ENCODE measurements at places on chromosomes 7 and 10. TPM values are rescaled to one million over a fixed set of nuclear protein-coding genes. Genes with fewer than 3 reads are reported as not detected.

DNA sequence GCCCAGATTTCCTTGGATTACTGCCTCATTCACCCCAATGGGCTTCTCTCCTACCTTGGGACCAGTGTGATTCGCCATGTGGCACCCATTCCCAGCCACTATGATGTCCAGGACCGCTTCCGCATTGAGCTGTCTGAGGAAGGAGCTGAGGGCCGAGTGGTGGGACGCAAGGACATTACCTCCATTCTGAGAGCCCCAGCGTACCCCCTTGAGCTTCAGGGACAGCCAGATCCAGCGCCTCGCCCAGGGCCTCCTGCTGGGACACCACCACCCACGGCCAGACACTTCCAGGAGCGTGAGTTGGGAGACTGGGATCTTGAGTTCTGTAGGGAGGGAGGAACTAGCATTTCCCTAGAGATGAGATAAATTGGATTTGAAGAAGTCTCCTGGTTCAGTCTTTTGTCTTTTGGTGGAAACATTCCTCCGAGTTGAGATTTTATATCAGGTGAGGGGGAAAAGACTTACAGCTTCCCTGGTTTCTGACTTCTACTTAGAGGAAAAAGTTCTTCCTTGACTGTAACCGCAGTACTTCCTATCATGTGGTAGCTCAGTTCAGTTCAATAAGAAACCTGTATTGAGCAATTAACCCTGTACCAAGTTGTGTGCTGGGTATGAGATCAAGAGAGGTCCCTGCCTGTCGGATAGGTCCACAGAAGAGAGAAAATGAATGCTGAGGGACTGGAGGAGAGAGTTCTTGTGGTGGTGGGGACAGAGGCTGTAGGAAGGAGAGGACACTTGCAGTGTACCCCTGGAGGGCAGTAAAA lies 1.3 kb downstream of the MOSPD3 start:
- DNase-seq: no peak
- no peaks in the 10 kb centered on the region for H3K27me3 ChIP-seq
- no peak overlapping the region for H3K4me3 ChIP-seq
- no peak overlapping the region for H3K27ac ChIP-seq
- H3K36me3 ChIP-seq: peaks cover 8% of the 10 kb centered on the region

- no peaks in the 10 kb centered on the region for H3K27me3 ChIP-seq
- H3K36me3 ChIP-seq: no peaks in the 10 kb centered on the region
- no peaks in the 10 kb centered on the region for H3K4me1 ChIP-seq
- no peak overlapping the region for H3K4me3 ChIP-seq
- H3K27ac ChIP-seq: no peak overlapping the region
These were observed 73.1 kb upstream of the RPA3 start for GRCh38 chr7:7791523-7791922.

DNA sequence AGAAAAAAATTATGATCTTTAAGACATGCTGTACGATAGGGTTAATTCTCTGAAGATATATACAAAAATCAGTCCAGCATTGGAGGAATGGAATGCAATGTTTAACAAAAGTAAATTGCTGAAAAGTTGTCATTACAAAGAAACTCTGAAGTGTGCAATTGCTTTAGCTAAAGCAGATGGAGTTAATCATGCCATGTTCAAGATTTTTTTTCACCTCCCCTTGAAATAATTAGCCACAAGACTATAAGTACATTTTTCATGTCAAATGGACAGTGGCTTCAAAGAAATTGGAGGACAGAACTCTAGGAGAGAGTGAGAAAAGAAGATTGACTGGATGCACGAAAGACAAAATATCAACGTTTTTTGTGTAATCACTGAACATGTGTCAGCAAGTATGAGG lies 63.1 kb upstream of the MEOX2 start:
- H3K36me3 ChIP-seq: no peaks in the 10 kb centered on the region
- no peaks in the 10 kb centered on the region for H3K4me1 ChIP-seq
- H3K4me3 ChIP-seq: no peak overlapping the region
- DNase-seq: no peak
- no peaks in the 10 kb centered on the region for H3K27me3 ChIP-seq

DNA sequence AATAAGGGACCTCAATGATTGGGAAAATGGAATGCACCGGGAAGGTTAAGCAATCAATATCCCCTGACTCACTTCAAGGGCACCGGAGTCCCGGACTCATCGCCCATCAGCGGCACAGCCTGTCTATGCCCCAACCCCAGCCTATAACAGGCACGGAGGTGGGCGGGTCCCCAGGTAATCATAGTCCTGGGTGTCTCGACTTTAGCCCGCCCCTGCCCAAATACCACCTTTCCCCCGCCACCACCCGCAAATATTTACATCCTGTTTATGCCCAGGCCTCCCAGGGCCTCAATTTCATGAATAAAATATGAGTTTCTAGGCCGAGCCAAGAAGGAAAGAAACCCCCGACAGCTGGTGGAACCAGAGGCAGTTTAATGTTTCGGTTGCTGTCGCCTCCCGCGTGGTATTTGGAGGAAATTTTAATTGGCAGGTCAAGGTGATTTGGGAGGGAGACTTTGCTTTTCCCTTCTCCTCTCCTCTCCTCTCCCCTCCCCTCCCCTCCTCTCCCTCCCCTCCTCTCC lies 15.6 kb upstream of the RFC2 start:
- H3K27me3 ChIP-seq: no peaks in the 10 kb centered on the region
- peak overlapping the region; percentile 45 for H3K4me3 ChIP-seq
- H3K27ac ChIP-seq: peak overlapping the region; percentile 28
- H3K4me1 ChIP-seq: no peaks in the 10 kb centered on the region
- no peaks in the 10 kb centered on the region for H3K36me3 ChIP-seq

DNA sequence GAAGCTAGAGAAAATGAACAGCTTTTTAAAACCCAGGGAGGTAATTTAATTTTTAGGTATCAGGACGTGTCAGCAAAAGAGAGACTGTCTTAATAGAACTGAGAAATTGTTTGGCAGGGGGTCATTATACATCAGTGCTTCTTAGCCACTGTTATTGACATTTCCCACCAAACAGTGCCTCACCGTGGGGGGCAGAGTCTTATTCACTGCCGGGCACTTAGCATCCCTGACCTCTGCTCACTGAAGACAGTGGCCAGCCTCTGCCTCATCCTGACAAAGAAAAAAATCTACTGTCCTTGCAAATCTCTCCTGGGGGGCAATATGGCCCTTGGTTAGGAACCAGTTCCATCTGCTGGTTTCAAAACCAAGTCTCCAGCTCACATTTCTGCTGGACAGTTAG lies 14.2 kb upstream of the MKI67 start:
- H3K27ac ChIP-seq: no peak overlapping the region
- no peak for DNase-seq
- H3K36me3 ChIP-seq: no peaks in the 10 kb centered on the region
- H3K4me1 ChIP-seq: no peaks in the 10 kb centered on the region
- H3K27me3 ChIP-seq: no peaks in the 10 kb centered on the region

DNA sequence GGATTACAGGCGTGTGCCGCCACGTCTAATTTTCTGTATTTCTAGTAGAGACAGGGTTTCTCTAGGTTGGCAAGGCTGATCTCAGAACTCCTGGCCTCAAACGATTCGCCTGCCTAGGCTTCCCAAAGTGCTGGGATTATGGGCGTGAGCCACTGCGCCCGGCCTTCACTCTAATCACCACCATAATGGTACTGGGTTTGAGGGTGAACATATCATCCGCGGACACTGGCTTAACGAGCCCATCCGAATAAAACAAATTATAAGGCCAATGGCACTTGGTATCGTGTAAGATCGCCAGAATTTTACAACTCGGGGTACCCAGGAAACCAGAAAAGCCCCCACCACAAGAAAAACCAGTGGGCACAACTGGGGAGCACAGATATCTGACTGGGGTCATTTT lies 580 bp downstream of the FAM200A start:
- H3K4me3 ChIP-seq: peak overlapping the region; percentile 86
- DNase-seq: peak; percentile 9
- peak overlapping the region; percentile 65 for H3K27ac ChIP-seq
- no peaks in the 10 kb centered on the region for H3K27me3 ChIP-seq
- H3K4me1 ChIP-seq: peaks cover 26% of the 10 kb centered on the region

- DNase-seq: no peak
- H3K4me3 ChIP-seq: no peak overlapping the region
These were observed 66.1 kb upstream of the STK17A start for GRCh38 chr7:43516581-43517342.

- H3K27ac ChIP-seq: no peak overlapping the region
- no peak overlapping the region for H3K4me3 ChIP-seq
- no peak for DNase-seq
These were observed 174.3 kb downstream of the ADAM12 start for GRCh38 chr10:126214021-126214420.

DNA sequence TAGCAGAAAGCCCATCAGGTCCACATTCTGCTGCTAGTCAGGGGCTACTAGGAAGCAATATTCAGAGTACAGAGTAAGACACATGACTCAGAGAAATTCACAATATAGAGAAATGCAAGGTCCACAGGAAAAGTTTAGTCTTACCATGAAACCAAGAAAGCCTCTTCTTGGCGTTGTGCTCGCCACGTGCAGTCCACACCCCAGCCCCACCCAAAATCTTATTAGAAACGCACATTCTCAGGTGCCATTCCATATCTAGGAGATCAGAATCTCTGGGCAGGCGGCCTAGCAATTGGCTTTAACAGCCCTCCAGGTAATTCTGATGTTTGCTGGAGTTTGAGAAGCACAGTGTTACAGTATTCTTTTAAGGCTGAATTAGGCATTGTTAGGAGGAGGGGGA lies 15.8 kb upstream of the SAR1A start:
- no peak overlapping the region for H3K4me3 ChIP-seq
- peak overlapping the region; percentile 47 for H3K27ac ChIP-seq
- no peaks in the 10 kb centered on the region for H3K27me3 ChIP-seq
- H3K36me3 ChIP-seq: no peaks in the 10 kb centered on the region

DNA sequence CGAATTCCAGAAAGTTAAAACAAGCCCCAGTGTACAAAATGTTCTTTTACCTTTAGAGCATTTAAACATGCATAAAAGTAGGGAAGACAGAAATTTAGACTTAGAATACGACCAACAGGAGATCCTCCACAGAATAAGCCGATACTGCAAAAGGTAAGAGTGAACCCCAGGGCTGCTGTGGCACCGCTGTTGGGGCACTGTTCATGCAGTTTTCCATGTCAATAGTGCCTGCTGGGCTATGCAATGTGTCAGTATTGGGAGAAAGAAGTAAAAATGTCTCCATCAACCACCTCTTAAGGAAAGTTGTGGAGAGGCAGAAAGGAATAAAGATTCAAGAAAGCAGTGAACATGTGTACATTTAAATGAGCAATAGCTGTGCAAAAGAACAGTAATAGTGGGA lies 326.5 kb upstream of the SEMA3C start:
- no peak for DNase-seq
- H3K36me3 ChIP-seq: no peaks in the 10 kb centered on the region
- no peak overlapping the region for H3K4me3 ChIP-seq
- no peaks in the 10 kb centered on the region for H3K27me3 ChIP-seq

GRCh38 chr7:70763961-70764691 lies 367.8 kb upstream of the GALNT17 start:
- peaks cover 2% of the 10 kb centered on the region for H3K4me1 ChIP-seq
- H3K36me3 ChIP-seq: peaks cover 28% of the 10 kb centered on the region
- no peaks in the 10 kb centered on the region for H3K27me3 ChIP-seq
- H3K4me3 ChIP-seq: no peak overlapping the region

DNA sequence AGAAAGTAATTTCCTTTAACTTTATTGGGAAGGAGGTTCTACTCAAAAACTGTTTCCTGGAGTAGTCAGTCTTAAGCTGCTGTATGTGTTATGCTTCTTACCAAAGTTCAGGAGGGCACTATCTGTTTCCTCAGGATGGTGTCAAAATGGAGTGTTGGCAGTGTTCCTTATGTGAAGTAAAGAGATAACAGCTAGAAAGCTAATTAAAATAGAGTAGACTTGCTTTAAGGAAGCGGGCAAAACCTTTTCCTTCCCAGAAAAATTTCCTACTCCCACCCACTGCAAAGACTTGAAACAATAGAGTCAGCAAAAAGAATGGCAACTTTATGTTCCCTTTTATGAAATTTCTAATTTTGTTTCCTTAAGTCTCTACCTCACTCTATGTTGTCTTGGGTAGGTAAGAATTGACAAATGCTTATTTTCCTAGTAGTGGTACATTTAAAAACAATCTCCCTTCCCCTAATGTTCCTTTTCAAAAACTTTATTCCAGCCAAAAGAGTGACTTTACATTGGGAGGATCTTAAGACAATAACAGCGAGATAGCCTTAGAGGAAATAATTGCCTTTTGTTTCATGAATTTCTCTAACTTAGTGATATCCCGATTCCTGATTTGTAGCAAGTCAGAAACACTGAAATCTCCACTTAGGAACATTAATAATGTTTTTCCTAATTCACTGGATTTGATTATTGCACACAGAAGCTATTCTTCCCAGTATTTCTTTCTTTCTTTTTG lies 26.5 kb upstream of the ENTPD1 start:
- H3K27me3 ChIP-seq: no peaks in the 10 kb centered on the region
- no peak overlapping the region for H3K4me3 ChIP-seq
- no peak for DNase-seq
- H3K4me1 ChIP-seq: peaks cover 28% of the 10 kb centered on the region
- peak overlapping the region; percentile 66 for H3K27ac ChIP-seq

GRCh38 chr10:90817128-90817889 lies 40.5 kb downstream of the HTR7 start:
- H3K27me3 ChIP-seq: no peaks in the 10 kb centered on the region
- H3K4me3 ChIP-seq: no peak overlapping the region
- no peak overlapping the region for H3K27ac ChIP-seq
- no peak for DNase-seq
- no peaks in the 10 kb centered on the region for H3K4me1 ChIP-seq
- no peaks in the 10 kb centered on the region for H3K36me3 ChIP-seq

DNA sequence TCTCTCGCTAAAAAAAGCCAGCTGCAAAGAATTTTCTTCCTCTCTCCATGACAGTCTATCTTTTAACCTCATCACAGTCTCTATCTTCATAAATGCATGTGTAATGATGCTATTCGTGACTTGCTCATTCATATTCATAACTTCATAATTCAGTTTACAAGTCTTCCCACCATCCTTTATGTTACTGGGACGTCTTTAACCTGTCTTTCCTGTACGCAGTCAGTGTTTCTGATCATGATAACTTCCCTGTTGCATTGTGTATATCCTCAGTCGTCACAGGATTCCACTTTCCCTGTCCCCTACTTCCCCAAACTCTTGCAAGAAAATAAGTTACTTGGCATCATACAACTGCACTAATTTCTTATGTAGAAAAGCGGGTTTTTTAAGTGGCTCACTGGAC lies 165.6 kb upstream of the ASAH2 start:
- H3K4me3 ChIP-seq: peak overlapping the region; percentile 61
- H3K4me1 ChIP-seq: peaks cover 19% of the 10 kb centered on the region
- no peaks in the 10 kb centered on the region for H3K36me3 ChIP-seq

GRCh38 chr10:34272316-34272715 lies 542.8 kb downstream of the PARD3 start:
- H3K4me1 ChIP-seq: no peaks in the 10 kb centered on the region
- no peak overlapping the region for H3K4me3 ChIP-seq
- H3K27ac ChIP-seq: no peak overlapping the region
- H3K36me3 ChIP-seq: no peaks in the 10 kb centered on the region
- no peaks in the 10 kb centered on the region for H3K27me3 ChIP-seq

- no peaks in the 10 kb centered on the region for H3K27me3 ChIP-seq
- peak overlapping the region; percentile 94 for H3K27ac ChIP-seq
- no peak overlapping the region for H3K4me3 ChIP-seq
These were observed 39.8 kb upstream of the SRGN start for GRCh38 chr10:69048103-69048502.

Gene PON3
- 49.3 TPM for total RNA-seq

Gene INMT
- 164 TPM for total RNA-seq

Gene GBX1
- total RNA-seq: not detected

Gene APBB1IP
- 14.3 TPM for total RNA-seq

Gene ITGA8
- 23.7 TPM for total RNA-seq

Gene ERVW-1
- total RNA-seq: not detected

Gene OPN1SW
- not detected for total RNA-seq

Gene EPO
- not detected for total RNA-seq

Gene MMD2
- not detected for total RNA-seq

Gene PRKAR2B
- 4.3 TPM for total RNA-seq

Gene RASA4B
- total RNA-seq: 18.1 TPM
